HepG2 (cell line): ENCODE measurements at places on chromosomes 5 and 9. TPM values are rescaled to one million over a fixed set of nuclear protein-coding genes. Genes with fewer than 3 reads are reported as not detected.
A peak's percentile ranks its signal among the peaks of the same experiment; 100 is the strongest.

DNA sequence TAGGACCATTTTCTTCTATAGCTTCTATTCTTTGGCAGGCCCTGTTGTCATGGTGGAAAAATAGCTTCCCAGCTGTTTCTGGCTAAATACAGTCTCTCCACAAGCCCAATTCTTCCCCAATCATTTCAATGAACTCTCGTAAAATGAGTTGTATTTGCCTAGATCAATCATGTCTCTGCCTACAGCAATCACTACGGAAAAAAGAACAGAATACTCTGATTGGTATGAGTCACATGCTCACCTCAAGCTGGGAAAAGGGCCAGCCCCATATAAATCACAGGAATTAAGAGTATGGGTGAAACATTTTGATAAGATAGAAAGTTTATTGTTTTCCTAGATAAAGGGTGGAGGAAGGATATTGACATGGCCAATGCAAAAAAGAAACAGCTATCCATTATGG is 711.4 kb downstream of the EFNA5 start:
- DNase-seq, result no peak
- H3K36me3 ChIP-seq, result no peaks in the 10 kb centered on the region
- no peaks in the 10 kb centered on the region for H3K27me3 ChIP-seq
- H3K27ac ChIP-seq, result no peak overlapping the region

DNA sequence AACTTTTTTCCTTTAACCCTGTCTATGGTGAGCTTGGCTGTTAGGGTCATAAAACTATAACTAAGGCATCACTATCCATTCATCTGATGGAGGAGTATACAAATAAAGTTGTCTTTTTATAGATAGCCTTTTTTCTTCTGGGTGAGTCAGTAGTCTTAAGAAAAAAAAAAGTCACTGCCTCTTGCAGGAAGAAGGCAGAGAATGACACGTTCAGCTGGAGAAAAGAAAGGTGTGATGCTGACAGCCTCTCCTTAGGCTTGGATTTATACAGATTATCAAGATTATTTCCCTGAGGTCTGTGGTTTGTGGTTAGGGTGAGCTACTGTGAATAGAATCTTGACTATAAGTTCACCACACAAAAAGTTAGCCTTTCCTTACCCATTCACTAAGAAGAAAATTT is 23.0 kb downstream of the EPB41L4B start:
- no peak for DNase-seq
- H3K4me3 ChIP-seq, result no peak overlapping the region
- peaks cover 26% of the 10 kb centered on the region for H3K4me1 ChIP-seq
- no peak overlapping the region for H3K27ac ChIP-seq
- no peaks in the 10 kb centered on the region for H3K27me3 ChIP-seq
- no peaks in the 10 kb centered on the region for H3K36me3 ChIP-seq

The GFI1B gene
- total RNA-seq, result 0.51 TPM in 1 of 2 replicates, not detected in the other

DNA sequence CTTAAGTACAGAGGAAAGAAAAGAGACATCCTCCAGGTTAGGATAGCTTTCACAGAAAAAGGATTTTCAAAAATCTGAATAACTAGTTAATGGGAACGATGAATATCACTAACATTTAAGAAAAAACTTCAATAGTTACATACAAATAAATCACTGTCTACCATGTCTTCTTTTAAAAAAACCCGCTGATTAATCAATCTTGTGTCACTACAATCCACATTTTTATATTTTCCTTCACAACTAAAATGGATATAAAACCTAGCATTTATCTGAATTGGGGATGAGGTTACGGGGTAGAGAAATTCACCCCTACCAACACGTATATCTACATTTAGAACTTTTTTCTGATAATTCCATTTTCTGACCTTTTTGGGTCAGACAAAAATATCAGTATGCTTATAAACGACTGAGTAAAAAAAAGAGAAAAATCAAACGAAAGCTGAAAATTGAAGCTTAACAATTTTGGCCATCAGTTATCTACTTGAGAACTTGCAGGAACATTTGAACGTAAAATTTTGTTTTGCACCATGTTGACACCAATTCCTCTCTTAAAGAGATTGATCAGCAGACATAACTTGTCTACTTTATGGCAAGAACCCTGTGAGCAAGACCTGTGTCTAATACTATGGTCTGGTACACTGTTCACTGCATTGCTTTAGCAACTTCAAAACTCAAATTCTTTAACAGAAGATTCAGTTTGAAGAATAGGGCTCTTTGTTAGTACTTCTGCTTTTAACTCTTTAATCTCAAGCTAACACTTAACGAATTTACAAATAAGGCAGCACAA is 4.8 kb downstream of the NR3C1 start:
- no peaks in the 10 kb centered on the region; the same call in 2 of the 3 replicates for H3K27me3 ChIP-seq
- peak overlapping the region; percentile 51; the same call in 1 of the 2 replicates for H3K4me3 ChIP-seq
- no peaks in the 10 kb centered on the region for H3K36me3 ChIP-seq
- H3K27ac ChIP-seq, result peak overlapping the region; percentile 3
- peaks cover 82% of the 10 kb centered on the region for H3K4me1 ChIP-seq
- DNase-seq, result peak; percentile 31

- H3K4me1 ChIP-seq, result no peaks in the 10 kb centered on the region
- no peaks in the 10 kb centered on the region for H3K27me3 ChIP-seq
- DNase-seq, result no peak
- H3K4me3 ChIP-seq, result no peak overlapping the region
- no peak overlapping the region for H3K27ac ChIP-seq
- peaks cover 26% of the 10 kb centered on the region for H3K36me3 ChIP-seq
Measured at GRCh38 chr9:93636172-93636661, 59.8 kb downstream of the PHF2 start.

DNA sequence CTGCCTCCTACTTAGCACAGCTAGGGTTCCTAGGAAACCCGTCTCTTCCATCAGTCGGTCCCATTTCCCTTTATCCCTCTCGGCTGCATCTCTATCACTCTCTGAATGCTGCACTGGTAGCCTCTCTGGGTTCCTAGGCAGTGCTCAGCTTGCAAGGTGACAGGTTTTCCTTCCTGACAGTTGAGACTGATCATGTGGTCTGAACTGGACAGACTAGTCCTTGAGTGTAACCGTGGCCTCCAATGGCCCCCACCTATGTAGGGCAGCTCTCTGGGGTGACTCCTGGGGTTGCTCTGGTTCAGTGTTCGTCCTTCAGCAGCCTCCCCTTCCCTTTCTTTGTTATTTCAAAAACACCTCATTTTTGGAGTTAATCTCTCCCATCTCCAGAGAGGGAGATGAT is 3.8 kb downstream of the TMEM8B start:
- H3K4me1 ChIP-seq, result peaks cover 68% of the 10 kb centered on the region
- no peaks in the 10 kb centered on the region for H3K27me3 ChIP-seq
- no peak for DNase-seq

DNA sequence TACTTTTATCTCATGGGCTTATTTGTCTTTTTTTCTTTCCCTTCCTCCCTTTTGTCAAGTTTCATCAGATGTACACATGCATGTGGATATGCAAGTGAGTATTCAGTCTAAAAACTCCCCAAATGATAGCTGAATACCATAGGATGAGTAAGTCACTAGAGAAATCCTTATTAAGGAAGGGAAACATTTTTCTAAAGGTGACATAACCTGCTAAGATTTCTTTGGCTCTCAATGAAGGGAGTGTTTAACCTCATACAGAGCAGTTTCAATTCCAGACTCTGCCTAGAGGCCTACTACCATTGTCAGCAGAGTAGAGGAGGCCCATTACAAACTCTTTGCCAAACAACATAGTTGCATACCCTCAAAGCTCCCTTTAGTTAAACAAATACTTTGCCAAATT is 192.4 kb downstream of the ARHGEF28 start:
- no peak overlapping the region for H3K4me3 ChIP-seq
- H3K4me1 ChIP-seq, result peaks cover 83% of the 10 kb centered on the region
- H3K27me3 ChIP-seq, result no peaks in the 10 kb centered on the region
- H3K36me3 ChIP-seq, result peaks cover 18% of the 10 kb centered on the region; the same call in 2 of the 3 replicates

- H3K4me1 ChIP-seq, result peaks cover 21% of the 10 kb centered on the region
- no peaks in the 10 kb centered on the region for H3K27me3 ChIP-seq
- no peak overlapping the region for H3K27ac ChIP-seq
- no peaks in the 10 kb centered on the region for H3K36me3 ChIP-seq
- DNase-seq, result no peak
- no peak overlapping the region for H3K4me3 ChIP-seq
Measured at GRCh38 chr9:18825656-18826170, 207.3 kb downstream of the SAXO1 start.

GRCh38 chr9:88462191-88462590 is 72.8 kb upstream of the NXNL2 start:
- no peak for DNase-seq
- H3K36me3 ChIP-seq, result no peaks in the 10 kb centered on the region; the same call in none of the 2 replicates
- no peak overlapping the region for H3K27ac ChIP-seq
- no peaks in the 10 kb centered on the region for H3K27me3 ChIP-seq

DNA sequence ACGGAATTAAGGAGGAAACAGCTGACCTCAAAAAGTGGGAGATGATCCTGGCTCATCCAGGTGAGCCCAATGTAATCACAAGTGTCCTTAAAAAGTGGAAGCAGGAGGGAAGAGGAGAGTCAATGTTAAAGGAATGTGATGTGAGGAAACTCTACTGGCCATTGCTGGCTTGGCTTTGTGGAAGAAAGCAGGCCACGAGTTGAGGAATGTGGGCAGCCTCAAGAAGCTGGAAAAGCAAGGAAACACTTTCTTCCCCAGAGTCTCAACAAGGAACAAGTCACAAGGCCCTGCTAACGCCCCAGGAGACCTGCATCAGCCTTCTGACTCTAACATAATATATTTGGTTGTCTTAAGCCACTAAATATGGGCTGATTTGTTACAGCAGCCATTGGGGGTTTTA is 252.8 kb downstream of the PSAT1 start:
- H3K36me3 ChIP-seq, result no peaks in the 10 kb centered on the region
- no peak for DNase-seq
- no peak overlapping the region for H3K27ac ChIP-seq
- H3K4me3 ChIP-seq, result no peak overlapping the region
- peaks cover 7% of the 10 kb centered on the region; the same call in 1 of the 2 replicates for H3K4me1 ChIP-seq

DNA sequence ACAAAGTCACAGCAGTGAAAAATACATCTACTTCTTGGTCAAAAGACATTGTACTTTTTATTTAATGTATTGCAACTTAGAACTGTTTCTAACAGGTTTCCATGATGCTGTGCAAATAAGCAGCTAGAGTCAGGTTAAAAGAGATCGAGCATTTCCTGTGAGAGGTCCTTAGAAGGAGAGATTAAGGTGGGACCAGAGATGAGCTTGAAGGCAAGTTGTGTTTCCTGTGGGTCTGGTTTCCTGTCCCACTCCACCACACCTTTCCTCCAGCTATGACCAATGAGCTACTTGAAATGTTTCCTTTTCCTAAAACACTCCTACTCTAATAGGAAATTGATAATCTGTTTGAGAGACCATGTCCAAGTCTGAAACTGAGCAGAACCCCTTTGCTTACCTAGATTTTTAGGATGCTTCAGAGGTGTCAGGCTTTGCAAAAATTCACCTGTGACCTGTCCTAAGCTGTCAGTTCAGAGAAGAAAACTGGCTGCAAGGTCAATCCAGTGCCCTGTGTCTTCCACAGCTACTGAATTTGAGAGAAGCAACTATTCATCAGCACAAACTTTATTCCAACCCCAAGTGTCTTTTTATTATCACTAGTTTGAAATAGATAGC is 13.1 kb upstream of the RLN1 start:
- no peaks in the 10 kb centered on the region for H3K36me3 ChIP-seq
- no peaks in the 10 kb centered on the region for H3K4me1 ChIP-seq
- no peak for DNase-seq
